ENCODE measurements at places on chromosomes 1 and 21.

DNA sequence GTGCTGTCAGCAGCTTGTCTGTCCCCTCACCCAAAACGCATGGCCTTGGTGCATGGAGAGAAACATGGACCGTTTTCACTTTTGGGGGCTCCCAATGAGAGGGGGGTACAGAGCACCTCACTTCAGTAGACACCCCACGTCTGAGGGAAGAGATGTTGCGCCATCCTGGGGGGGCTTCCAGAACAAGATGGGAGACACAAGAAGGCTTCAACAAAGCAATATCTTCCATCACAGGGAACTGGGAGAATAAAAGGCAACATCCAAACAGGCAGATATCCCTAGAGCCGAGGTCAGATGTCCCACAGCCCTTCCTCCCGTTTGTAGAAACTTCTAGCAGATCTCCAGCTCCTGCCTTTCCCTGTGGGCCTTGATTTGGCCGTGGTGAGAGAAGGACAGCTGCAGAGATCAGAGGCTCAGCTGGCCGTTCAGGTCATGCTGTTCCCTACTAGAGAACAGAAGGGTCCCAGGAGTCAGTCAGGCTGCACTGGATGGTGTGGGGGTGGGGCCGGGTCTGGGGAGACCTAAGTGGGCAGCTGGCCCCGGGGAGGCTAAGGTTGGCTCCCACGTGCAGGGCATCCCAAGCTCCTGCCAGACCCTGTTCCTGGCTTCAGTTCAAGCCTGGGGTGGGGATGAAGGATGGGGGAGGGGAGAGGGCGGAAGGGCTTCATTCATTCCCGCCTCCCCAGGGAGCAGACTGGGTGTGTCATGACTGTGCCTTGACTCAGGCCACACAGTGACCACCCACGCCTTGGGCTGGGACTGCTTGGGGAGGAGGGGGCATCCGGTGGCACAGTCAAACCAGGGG, 4.4 kb downstream of the PLOD1 start:
- no peak for DNase-seq

- no peak for DNase-seq
These were observed 34.0 kb upstream of the HSD17B7 start for GRCh38 chr1:162756523-162756922.

DNA sequence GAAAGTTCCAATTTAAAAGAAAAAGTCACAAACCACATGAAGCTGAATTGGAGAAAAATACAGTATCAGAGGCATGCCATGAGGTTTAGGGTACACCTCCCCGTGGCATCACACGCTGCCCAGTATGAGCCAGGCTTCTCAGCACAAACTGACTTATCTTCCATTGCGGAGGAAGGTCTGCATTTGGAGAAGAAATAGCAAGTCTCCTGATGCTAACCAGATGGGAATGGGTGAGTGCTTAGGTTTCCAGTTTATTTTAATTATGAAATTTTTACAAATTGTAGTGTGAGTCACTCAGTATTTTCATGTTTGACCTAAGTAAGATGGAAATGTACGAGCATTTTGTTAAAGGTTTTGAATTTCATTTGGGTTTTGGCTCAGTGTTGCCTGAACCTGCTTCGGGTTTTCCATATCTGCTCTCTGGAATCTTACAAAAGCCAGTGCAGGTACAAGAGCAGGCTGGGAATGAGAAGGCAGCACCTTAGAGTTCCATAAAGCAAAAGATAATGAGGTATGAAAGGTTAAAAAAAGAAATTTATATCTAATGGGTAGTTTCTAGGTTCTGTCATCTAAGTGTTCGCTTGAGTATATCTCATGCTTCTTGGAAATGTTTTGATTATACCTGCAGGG, 213.9 kb downstream of the PATJ start:
- DNase-seq, result no peak

DNA sequence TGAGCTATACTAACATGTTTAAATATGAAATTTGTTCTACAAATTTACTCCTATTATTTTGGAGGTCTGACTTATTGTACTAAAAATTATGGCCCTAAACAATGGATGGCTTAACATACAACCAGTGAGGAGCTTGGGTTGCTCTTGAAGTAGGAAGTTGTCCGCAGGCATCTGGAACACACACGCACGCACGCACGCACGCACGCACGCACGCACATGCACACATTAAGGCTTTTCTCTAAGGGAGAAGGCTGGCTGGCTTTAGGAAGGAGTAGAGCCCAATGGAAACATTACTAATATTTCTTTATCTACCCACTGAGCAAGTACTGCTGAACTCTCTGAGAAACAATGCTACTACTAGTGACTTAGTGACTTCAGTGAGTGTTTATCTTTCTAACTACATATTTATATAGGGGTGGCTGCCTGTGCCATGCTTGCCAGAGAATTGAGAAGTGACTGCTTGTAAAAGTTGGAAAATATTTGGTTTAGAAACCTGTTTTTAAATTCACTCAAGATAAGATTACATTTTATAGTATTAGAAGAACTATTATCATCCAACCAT, 16.2 kb upstream of the ARHGAP29 start:
- no peak for DNase-seq

- no peak for DNase-seq
These were observed 10.7 kb upstream of the GATAD2B start for GRCh38 chr1:153933430-153933829.
